Left kidney (tissue), 8 donors: ENCODE measurements at places on chromosomes 11 and 22. TPM values are rescaled to one million over a fixed set of nuclear protein-coding genes. Genes with fewer than 3 reads are reported as not detected.

GRCh38 chr11:94665116-94665659, 98.0 kb downstream of the PIWIL4 start:
- no peak for DNase-seq

- no peak for DNase-seq
Observed at GRCh38 chr11:119318240-119319135, 1.6 kb upstream of the MCAM start.

DNA sequence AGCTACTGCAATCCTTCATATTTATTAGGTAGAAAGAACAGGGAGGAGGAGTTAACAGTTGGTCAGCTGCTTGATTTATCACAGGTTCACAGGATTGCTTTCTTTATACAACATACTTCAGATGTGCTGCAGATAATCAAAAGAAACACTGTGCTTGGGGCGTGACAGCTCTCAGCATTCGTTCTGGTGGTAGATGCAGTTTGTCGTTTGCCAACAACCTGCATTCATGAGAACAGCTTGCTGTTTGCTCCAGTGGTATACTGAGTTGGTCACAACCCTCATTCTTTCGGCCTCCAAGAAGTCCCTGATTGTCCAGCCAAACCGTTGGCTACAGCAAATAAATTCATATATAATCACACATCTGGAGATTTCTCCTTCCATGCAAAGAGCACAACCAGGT, 120.5 kb downstream of the ZNF280B start:
- no peak for DNase-seq

DNA sequence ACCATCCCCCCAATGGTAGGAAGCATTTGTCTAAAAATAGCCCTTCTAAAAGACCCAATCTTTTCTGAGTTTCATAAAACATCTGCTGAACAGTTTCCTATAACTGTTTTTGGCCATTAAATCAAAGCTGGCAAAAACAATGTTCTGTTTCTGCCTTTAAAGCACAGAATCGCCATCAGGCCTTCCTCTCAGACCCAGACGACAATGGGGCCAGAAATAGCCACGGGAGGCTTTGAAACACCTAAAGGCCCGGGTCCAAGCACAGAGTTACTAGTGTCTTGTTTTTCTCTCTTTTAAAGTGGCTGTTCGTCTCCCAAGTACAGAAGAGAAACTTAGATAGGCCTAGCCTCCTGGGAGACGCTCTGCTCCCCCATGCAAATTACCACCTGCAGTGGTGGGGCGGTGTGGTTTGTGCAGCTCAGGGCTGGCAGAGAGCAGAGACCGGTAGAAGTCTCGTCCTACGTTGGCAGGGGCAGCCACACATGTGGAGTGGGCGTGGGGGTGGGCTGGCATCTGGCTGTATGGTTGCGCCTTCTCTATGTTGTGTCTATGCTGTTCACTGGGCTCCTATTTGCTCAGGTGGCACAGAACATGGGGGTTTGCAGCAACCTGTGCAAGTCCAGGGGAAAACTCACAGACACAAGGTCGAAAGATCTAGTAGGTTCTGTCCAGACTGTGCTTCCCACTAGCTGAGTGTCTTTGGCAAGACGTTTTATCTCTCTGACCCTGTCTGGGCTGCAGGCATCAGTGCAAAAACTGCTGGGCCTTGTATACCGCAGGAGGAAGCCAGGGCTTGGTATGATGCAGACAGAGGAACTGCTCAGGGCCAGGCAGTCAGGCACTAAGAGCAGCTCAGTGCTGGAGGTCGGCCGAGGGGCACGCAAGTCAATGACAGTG, 23.6 kb upstream of the ETS1 start:
- no peak for DNase-seq

- no peak for DNase-seq
Observed at GRCh38 chr11:420911-421321, 6.1 kb upstream of the SIGIRR start.

LIF gene
- polyA plus RNA-seq = 1.6 TPM
